ENCODE measurements at places on chromosomes 7 and 10.
A peak's percentile ranks its signal among the peaks of the same experiment; 100 is the strongest.

DNA sequence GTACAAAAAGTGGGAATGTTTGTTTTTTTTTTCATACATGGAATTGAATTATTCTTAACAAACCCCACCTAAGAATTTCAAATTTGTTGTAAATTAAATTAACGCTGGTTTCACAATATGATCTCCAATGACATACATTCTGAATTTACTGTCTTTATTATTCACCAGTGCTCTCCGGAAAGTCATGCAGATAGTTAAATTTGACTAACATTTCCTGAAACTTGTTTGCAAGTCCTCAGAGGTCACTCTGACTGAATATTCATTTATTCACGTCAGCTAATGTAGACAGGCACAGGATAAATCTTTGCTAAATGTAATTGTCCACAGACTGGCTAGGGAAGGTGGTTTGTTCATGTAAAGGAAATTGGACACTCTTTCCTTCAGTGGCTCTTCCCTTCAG lies 730.4 kb downstream of the PHTF2 start:
- DNase-seq = no peak

DNA sequence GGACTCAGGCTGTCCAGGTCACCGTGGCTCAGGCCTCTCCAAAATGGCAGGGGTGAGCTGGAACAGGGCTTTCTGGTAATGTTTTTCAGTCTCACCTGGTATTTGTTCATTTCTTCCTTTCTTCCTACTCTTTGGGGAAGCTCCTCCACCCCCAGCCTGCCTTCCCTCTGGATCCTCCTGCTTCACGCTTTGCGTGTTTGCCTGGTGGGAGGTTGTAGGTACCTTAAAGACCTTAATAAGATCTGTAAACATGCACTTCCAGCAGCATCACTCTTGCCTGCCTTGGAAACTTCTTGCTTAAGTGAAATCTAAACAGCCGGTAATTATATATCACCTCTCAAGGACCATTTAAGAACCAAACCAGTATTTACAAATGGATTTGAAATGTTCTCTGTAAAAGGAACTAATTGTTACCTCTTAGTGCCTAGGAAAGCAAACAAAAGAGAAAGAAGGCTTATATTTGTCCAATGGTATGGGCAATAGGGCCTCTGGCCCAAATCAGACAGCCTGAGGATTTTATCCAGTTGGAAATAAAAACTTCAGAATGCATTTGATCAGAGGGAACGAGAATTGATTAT lies 339.9 kb downstream of the CCSER2 start:
- DNase-seq = no peak

DNA sequence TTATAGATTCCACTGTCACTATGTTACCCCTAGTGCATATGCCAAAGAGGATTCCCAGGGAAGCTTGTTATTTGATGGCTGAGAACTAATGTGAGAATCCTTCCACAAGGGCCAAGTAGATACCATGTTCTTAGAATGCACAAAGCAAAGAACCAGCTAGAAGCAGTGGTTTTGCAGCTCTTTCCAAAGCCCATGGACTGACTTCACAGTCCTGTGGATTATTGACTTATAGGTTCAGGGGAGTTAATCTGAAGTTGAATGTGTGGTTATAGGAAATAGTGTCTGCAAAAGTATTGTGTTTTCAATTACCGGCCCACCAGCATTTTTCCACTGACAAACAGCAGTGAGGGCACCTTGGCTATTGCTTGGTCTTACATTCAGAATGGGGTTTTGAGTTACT lies 28.2 kb downstream of the TIMM23 start:
- no peak for DNase-seq

GRCh38 chr10:5354068-5354467 lies 10.7 kb upstream of the UCN3 start:
- DNase-seq = no peak

DNA sequence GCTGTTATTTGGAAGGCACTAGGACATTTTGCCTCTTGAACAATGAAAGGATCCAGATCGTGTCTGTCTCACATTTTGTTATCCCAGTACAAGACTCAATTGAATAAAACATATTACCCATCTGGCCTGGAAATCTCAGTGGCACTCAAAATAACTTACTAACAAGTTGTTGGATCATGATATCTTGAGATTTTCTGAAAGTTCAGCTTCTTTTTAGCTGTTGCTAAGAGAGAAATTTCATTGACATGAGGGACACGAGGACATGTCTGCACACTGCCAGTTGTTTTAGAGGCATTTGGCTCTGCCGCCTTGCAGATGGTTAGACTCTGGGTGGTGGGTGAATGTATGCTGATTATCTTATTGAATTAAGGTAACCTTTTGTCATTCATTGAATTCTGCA lies 41.0 kb downstream of the KAT6B start:
- no peak for DNase-seq

- no peak for DNase-seq
Observed at GRCh38 chr10:16999665-17000451, 129.8 kb downstream of the CUBN start.

- DNase-seq = no peak
Observed at GRCh38 chr10:88442716-88443115, 140.4 kb downstream of the RNLS start.

GRCh38 chr10:32795598-32796183 lies 162.3 kb downstream of the ITGB1 start:
- DNase-seq = no peak

DNA sequence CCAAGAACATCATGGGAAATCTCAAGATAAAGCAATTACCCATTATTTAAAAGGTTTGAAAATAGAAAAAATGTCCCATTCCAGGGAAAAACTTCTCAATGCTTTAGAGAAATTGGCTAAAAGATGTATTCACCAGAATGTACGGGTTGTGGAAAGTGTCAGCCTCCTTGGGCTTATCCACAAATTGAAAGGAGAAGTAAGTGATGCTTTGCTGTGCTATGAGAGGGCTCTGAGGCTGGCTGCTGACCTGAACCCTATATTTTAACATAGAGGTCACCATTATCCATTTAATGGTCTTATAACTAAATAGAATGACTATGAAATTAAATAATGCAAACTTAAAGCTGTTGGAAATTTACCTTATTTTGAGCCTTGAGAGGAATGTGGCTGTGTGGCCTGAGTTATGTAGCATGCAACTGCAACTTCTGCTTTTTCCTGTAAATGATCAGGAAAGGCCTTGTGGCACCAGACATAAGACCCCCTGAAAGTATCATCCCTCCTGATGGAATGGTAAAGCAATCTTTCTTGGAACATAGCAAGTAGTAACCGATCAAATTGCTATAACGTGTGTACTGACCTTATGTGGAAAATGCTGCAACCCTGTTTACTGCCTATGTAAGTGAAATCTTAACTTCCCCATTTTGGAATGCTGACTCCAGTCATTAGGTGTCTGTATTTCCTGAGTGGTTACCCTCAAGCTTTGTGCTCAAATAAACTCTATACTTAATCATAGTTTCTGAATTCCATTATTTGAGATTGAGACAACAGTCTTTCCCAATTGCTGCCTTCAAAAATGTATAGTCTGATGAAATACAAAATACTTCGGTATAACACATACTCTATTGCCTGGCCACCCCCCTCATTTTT lies 6.9 kb downstream of the IFIT1B start:
- no peak for DNase-seq

DNA sequence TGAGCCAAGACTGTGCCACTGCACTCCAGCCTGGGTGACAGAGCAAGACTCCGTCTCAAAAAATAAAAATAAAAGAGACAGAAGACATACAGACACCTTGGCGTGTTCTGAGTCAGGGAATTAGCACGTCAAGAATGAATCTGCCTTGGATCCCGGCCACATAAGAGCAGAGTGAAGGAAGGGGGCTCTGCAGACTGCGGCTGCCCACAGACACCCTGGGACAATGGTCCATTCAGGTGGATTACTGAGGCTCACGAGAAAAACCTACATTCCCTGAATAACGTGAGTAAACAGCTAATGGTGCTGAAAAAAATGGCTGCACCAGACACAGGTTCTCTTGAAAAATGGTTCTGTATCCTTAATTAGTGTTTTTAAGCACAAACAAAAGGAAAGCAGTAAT lies 100.1 kb upstream of the FGFR2 start:
- no peak for DNase-seq

- DNase-seq = no peak
Observed at GRCh38 chr7:137454767-137455166, 111.2 kb upstream of the PTN start.

DNA sequence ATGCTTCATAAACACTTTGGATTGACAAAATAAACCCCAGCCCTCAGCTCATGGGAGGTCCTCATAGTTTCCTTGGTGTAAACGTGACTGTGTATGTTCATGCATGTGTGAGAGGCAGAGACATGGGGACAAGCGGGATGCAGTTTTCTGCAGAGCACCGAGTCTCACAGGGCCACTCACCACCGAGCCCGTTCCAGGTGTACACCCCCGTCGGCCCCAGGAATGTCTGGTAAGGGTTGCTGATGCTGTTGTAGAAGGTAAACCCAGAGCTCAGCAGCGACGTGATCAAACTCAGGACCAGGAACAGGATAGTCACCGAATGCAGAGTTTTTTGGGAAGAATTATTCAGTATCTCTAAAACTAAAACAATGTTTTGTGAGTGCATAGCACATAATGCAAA lies 9.2 kb downstream of the CLRN3 start:
- no peak for DNase-seq

DNA sequence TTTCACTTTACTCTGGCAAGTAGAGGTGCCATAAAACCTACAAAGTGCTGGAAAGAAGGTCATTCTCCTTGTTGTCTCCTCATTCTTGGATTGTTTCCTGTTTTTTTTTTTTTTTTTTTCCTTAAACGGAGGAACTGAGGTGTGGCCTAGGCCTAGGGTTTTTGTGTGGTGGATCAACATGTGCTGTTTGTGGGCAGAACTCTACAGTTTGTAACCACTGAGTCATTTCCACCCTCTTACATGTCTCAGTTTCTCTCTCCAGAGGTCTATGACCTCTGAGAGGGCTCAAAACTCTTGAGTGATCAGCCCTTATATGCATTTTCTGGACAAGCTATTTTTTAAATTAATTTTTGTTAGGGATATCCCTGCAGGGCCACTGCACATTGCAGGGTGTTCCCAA lies 296.0 kb downstream of the PPP1R3A start:
- no peak for DNase-seq

GRCh38 chr10:48507933-48508790 lies 96.7 kb downstream of the ARHGAP22 start:
- peak; percentile 8 for DNase-seq

- no peak for DNase-seq
Observed at GRCh38 chr7:139703487-139704307, 74.1 kb downstream of the HIPK2 start.

DNA sequence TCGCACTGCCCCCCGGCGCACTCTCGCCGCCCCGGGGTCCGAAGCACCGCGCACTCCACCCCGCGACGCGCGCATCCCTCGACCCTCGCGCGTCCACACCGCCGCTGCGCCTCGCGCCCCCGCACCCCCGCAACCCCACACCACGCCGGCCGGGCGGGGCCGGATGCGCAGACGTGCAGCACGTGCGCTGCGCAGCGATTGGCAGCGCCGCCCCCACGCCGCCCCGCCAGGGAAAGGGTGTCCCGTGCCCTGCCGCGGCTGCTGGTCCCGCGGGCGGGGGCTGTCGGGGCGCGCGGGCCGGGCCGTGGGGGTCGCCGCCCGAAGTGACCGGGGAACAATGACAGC lies 53.7 kb upstream of the KDM7A start:
- DNase-seq = no peak

DNA sequence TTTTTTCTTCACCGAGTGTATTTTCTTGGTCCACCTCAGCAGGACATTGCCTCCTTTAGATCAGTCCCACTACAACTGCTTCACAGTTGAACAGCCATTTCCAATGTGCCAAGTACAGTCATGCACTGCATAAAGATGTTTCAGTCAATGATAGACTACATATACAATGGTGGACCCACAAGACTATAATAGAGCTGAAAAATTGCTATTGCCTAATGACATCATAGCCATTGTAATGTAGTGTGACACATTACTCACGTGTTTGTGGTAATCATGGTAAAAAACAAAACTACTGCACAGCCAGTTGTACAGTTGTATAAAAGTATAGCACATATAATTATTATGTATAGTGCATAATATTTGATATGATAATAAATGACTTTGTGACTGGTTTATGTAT lies 113.8 kb upstream of the HPS1 start:
- DNase-seq = no peak

- no peak for DNase-seq
Observed at GRCh38 chr7:127233630-127234029, 19.1 kb downstream of the GRM8 start.

- DNase-seq = no peak
Observed at GRCh38 chr7:136900005-136900404, 31.6 kb downstream of the CHRM2 start.

- DNase-seq = no peak
Observed at GRCh38 chr7:121012919-121013318, 24.4 kb downstream of the CPED1 start.

DNA sequence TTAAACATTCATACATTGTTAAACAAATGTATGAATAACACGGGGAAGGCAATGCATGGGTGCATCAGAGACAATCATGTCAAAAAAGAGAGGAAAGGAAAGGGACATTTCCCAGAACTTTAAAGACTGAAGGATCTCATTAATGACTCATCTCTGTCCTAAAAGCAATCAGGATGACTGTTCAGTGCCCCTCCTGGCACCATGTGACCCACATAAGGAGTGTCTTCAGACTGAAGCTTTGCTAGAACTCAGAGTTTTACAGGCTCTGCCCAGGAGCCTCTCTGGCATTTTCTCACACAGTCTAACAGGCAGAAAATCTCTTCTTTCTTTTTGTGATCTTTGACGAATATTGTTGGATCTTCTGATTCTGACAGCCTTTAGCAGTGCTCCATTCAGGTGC lies 315.3 kb downstream of the OTUD1 start:
- DNase-seq = no peak

DNA sequence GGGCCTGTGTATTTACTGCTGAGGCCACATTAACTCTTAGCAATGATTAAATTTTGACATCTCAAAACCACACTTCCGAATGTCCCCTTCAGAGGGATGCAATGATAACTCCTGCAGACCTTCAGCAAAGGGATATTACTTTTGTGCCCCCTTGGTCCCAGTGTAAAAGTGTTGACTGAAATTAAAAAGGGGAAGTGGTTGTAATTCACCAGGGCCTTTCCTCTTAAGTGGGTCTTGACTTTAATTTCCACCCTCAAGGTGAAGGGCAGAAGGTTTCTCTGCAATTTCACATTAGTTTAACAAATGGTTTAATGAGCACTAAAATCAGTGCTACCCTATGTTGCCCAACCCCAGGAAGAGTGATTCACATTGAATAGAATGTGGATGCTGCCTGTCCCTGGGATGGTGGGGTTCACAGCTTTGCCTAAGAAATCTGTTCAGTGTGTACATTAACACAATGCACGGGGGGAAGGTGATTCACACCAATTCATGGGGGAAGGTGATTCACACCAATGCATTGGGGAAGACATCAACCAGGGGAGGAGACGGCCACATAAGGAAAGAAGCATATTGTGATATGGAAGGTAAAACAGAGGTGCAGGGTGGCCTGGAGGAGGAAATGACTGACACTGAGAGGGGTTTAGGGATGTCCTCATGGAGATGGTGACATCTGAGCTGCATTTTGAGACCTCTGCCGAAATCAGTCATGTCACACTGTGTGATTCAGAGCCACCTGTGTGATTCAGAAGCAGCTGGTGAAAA lies 19.4 kb upstream of the TNS3 start:
- DNase-seq = no peak

- no peak for DNase-seq
Observed at GRCh38 chr10:127125331-127125730, 71.1 kb downstream of the INSYN2A start.

DNA sequence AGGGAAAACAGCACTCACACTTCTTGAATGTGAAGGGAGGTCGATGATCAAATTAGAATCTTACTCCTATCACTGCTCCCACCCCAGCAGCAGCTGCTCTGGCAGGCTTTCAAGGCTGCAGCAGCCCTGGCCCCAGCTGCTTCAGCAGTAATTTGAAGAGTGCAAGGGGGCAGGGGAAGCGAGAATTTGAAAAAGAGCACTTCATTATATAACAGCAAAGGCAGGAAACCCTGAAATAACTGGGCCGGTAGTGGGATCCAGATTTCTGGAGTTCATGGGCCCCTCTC lies 44.9 kb downstream of the MYPN start:
- DNase-seq = no peak
